ENCODE measurements at places on chromosomes 13 and 19. TPM values are rescaled to one million over a fixed set of nuclear protein-coding genes. Genes with fewer than 3 reads are reported as not detected.

The CYP4F2 gene
- not detected for polyA plus RNA-seq

The PRODH2 gene
- not detected for polyA plus RNA-seq

The FARSA gene
- 23.2 TPM for polyA plus RNA-seq

The KLHL1 gene
- not detected for polyA plus RNA-seq

The PLPP2 gene
- polyA plus RNA-seq: 6.5 TPM

The YJEFN3 gene
- polyA plus RNA-seq: 60.1 TPM
